Stimulated activated CD4-positive, alpha-beta T cell treated with anti-CD3 and anti-CD28 coated beads, Interleukin-4, amount 100 ng/mL, for 1 hour (primary cell): ENCODE measurements at places on chromosomes 12 and 14.

GRCh38 chr14:51933191-51933590 is 56.2 kb upstream of the RTRAF start:
- no peak for DNase-seq

DNA sequence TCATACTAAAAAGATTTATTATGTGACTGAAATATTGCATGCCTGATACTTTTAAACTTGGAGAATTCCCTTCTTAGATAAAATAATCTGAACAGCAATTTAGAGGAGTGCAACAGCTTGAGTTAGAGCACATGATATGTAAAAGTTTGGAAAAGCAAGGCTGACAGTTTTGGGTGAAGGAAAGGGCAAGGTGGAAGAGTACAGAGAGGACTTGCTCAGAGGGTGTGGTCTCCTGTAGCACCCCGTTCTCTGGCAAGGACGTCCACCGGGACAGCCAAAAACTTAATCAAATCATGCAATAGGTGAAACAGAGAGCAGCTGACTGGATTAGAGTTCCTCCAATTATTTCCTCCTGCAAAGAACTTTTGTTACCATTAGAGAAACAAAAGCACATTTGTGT is 65.2 kb upstream of the PDZRN4 start:
- no peak for DNase-seq

DNA sequence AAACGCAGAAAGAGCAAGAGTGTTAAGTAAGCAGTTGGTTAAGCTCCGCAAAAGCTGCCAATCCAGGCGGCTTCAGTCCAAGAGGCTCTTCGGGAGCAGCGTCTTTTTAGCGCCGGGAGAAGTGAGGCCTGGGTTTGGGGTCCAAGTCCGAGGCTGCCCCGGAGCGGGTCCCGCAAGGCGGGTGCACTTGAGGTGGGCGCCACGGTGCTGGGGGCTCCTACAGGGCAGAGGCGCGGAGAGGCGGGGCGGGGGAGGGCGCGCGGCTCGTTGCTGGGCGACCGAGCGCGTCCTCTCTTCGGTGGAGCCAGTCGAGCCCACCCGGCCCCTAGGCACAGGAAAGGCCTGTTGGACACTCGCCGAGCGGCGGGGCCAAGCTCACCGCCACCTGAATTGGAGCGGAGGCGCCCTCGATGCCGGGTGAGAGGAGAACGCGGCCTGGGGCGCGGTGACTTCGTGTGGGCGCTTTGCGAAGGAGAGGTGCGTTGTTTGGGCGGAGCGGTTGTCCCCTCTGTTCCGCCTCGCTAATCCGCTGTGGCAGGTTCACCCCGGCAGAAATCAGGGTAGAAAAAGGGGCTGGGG is 15.6 kb downstream of the TTC6 start:
- DNase-seq = no peak

DNA sequence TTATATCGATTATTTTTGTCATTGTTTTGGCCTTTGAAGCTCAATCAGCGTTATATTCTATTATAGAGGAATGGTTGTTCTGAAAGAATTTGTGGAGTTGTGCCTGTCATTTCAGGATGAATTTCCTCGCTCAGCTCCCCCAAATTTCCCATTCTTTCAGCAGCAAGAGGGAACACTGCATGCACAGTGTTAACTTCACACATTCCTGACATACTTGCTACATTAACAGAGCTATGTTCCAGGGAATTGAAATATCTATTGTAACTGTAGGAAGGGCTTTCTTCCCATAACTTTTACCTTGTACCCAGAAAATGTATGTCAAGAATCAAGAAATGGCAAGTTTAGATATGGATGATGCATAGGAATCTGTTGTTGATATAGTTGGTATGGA is 379.0 kb downstream of the LRIG3 start:
- no peak for DNase-seq
